GM23338 (cell line): ENCODE measurements at places on chromosomes 11 and 22. TPM values are rescaled to one million over a fixed set of nuclear protein-coding genes. Genes with fewer than 3 reads are reported as not detected.
A peak's percentile ranks its signal among the peaks of the same experiment; 100 is the strongest.

The TIGD3 gene
- total RNA-seq: 3.0 and 3.5 TPM in 2 replicates

The SYCE3 gene
- total RNA-seq: not detected in 2 replicates

The CCDC134 gene
- 21.0 and 24.5 TPM in 2 replicates for total RNA-seq

The TRMU gene
- total RNA-seq: 58.7 and 70.4 TPM in 2 replicates

The CABP4 gene
- 0.28 TPM in 1 of 2 replicates, not detected in the other for total RNA-seq

The PTGDR2 gene
- total RNA-seq: 0.24 and 0.35 TPM in 2 replicates

The FBXO7 gene
- 62.7 and 68.5 TPM in 2 replicates for total RNA-seq

The OR8B3 gene
- total RNA-seq: not detected in 2 replicates

GRCh38 chr11:31711137-31711536 is 100.0 kb downstream of the PAX6 start:
- no peak for DNase-seq

DNA sequence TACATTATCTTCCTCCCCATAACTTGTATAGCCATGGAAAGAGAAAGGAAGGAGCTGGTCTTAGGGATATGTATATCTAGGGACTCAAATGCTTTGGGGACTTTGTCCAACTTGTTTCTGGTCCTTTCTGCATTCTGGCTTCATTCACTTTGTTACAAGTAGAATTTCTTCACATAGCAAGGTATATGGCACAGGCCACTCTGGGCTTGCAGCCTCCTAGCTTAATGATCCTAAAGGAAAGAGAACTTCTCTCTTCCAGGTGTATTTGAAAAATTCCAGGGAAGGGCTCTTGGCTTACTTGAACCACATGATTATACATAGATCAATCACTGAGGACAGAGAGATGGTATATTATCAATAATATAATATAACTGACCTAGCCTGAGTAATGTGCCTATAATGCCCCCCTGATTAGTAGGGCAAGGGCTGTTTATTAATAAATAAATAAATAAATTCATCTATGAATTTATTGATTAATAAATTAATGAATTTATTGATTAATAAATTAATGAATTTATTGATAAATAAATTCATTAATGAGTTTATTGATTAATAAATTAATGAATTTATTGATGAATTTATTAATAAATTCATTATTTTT is 48.2 kb upstream of the CEP295 start:
- no peak for DNase-seq

DNA sequence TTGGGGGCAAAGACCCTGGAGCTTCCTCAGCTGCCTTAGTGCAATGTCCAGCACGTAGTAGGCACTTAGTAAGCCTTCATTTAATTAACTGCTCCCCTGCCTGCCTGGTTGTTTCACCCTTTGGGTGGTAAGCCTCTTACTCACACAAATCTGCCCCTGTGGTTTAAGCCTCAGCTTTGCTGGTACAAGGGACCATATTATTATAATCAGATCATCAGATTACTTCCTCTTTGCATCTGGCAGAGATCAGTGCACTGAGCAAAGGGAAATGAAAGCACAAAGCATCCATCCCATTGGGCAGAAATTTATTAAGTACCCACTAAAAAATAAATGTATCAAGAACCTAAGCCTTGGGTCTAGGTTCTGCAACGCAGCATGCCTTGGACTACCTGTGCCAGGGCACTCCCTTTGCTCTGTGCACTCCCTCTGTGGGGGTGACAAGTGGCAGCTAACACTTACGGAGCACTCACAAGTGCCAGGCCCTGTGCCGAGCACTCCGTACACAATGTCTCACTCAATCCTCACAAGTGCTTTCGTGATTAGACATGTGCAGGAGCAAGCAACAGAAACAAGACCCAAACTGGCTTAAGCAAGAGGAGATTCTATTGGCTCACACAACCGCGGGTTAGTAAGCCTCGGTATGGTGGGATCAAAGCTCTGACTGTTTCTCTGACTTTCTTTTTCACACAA is 34.9 kb upstream of the DAGLA start:
- no peak for DNase-seq

DNA sequence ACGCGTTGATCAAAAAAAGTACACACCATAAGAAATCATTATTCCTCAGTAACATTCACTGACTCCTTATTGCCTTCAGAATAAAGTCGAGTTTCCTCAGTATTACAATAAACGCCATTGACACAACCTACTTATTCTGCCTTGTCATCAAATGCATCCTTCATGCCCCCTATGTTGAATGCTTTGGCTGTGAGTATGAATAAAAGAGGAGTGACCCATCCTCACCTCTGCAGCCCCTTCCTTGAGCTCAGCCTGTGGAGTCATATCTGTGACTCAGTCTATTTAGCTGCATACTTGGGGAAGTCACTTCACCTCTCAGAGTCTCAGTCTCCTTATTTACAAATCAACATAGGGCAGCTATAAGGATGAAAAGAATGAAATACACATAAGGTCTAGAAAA is 65.1 kb downstream of the USP35 start:
- no peak for DNase-seq

DNA sequence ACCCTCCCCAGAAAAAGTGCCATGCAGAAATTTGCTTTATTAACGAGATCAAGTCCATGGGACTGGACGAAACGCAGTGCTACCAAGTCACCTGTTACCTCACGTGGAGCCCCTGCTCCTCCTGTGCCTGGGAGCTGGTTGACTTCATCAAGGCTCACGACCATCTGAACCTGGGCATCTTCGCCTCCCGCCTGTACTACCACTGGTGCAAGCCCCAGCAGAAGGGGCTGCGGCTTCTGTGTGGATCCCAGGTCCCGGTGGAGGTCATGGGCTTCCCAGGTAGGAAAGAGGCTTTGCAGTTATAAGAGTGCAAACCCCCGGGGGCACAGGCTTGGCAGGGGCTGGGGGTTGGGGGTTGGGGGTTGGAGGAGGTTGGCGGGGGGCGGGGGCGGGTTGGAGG is 4.2 kb downstream of the APOBEC3H start:
- DNase-seq: no peak

GRCh38 chr22:46660604-46661201 is 40.5 kb downstream of the GRAMD4 start:
- DNase-seq: peak; percentile 53

- no peak for DNase-seq
Measured at GRCh38 chr11:129691142-129691541, 124.5 kb upstream of the TMEM45B start.

DNA sequence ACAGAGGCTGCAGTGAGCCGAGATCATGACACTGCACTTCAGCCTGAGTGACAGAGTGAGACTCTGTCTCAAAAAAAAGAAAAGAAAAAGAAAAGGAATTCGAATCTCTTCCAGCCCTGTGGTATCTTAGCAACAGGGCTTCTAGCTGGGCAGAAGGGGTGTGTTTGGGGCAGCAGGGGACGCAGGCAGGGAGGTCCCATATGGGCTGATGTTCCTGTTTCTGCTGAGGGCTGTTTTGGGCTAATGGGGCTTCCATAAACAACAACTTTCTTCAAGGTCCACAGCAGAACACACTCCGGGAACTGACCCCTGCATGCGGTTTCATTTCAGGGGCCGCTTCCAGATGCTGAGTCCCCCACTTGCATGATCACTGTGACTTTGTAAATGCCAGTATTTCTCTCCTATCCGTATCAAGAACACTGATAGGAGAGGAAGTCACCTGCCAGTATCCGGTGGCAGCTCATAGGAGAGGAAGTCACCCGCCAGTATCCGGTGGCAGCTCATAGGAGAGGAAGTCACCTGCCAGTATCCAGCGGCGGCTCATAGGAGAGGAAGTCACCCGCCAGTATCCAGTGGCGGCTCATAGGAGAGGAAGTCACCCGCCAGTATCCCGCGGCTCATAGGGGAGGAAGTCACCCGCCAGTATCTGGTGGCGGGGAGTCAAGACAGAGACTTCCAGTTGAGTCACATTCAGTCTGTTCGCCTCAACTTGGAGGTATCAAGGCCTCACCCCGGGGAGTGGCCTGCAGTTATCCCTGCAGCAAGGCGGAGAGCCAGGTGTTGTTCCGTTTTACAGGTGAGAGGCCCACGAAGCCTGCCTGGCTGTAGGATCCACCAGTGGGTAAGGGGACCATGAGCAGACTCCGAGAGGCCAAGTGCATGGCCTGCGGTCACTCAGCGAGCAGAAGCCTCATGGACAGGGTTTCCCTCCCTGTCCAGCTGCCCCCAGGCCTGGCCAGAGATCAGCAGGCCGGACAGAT is 8.3 kb upstream of the FGF19 start:
- DNase-seq: peak; percentile 45

GRCh38 chr22:23622634-23623033 is 9.5 kb downstream of the DRICH1 start:
- no peak for DNase-seq

DNA sequence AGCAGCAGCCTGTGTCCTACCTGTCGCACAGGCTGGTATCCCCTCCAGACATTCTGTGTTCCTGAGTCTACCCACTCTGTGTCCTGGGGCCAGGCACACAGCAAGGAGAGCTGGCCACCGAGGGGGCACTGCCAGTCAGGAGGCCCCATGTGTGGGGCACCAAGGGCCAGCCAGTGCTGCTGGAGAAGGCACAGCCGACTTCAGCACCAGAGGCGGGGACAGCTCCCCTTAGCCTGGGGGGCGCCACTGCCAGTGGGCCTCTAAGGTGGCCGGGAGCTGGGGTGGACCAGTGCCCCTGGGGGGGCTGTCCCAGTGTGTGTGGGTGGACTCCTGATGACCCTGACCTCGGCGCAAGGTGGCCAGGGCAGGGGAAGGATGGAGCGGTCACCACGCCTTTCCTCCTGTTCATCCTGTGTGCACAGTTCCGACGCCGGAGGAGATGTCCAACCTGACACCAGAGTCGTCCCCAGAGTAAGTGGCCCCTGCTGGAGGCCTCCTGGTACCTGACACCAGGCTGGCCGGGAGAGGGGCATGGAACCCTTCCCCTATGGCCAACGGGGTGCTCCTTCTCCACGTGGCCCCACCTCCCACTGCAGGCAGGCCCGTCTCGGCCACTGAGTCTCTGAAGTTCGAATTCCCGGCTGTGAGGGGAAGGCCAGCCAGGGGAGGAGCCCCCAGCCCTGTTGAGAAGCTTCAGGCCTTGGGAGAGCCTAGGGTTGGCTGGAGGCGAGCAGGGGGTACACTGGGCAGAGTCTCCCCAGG is 35.4 kb downstream of the MOB2 start:
- DNase-seq: no peak

DNA sequence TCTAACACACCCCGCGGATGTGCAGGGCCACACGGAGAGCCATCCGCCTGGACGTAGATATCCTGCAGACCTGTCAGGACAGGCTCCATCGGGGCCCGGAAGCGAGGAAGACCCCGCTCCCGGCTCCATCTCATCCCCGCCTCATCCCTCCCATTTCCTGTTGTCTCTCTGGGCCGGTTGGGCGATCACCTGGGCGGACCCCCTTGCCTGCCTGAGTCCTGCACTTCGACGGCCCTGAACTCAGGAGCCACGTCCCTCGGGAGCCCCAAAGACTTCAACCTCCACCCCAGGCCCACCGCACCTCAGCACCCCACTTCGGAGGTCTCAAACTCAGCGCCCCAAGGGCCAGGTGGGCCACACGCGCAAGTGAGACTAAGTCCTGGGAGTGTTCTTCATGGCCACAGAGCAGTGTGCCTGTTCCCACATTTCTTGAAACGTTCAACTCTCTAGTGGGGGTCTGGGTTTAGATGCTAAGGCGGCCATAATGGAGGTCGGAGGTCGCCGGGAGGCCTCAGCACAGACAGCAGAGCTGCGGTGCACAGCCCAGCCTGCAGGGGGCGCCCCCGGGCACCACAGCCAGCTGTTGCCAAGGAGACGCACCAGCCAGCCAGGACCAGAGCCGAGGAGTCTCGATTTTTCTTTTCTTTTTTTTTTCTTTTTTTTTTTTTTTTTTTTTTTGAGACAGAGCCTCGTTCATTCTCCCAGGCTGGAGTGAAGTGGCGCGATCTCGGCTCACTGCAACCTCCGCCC is 26.0 kb upstream of the FADD start:
- DNase-seq: peak; percentile 82

DNA sequence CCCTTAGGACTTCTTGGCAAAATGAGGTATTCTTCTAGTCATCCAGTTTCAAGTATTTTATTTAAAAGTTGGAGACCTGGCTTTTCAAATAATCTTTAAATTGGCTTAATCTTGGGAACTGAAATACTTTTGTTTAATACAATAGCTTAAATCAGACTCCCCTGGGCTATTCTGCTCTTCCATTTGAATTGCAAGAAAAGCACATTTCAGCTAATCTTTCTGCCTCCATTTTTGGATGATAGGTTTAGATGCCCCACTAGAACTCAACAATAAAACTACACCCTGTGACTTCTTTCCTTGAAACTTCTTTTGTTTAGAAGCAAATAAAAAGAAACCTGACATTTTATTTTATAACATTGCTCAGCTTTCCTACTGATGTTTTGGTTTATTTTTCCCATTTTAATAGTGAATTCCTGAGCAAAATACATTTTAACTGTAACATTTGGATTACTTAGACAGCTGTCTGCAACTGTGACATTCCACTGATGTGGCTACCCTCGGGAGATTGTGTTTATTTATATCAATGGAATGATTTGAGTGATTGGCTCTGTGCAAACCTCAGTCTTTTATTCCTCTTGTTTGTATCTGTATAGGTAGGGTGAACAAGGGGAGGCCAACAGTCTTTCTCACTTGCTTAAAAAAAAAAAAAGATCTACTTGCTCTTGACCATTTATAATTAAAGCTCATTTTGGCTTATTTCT is 1045.8 kb upstream of the CNTN5 start:
- DNase-seq: no peak

GRCh38 chr11:67345247-67345919 is 8.0 kb downstream of the POLD4 start:
- no peak for DNase-seq

GRCh38 chr11:111886844-111887243 is 7.5 kb downstream of the CFAP68 start:
- no peak for DNase-seq

- no peak for DNase-seq
Measured at GRCh38 chr22:44924098-44924497, 85.7 kb downstream of the PHF21B start.

DNA sequence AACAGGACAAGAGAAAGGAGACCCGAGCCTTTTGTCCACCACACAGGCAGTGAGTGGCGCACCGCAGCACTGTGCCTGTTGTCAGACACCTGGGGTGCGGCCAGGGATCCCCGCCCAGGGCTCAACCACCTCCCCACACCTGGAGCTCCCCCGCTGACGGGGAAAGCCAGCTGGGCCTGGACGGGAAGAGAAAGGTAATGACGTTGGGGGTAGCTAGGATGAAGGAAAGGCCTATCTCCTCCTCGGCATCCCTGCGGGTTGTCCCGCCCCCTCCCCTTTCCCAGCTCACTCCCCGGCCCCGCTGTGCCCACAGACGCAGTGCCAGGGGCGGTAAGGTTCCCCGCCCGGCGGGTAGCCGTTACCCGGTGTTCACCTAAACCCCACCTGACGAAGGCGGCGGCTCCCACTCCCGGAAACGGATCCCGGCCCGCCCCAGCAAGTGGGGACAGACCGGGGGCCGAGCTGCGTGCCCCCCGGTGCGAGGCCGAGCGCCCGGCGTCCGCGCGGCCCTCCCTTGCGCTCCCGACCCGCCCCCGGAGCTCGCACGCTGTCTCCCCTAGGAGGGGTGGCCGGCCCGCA is 495 bp downstream of the HYOU1 start:
- DNase-seq: peak; percentile 80

DNA sequence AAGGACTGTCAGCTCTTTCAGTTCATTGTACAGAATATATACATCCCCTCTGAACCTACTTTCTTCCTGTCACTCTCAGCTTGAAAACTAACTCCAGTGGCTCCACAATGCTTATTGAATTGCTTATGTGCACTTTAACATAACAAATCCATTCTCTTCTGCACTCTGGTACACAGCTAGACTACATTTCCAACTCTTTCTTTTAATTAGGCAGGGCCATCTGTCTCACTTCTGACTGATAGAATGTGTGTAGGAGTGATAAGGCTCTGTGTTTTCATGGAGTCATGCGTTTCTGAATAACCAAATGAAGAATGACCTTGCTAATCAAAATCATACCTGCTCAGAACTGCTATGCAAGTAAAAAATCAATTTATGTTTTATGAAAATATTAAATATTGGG is 278.5 kb upstream of the CCDC179 start:
- DNase-seq: no peak

- no peak for DNase-seq
Measured at GRCh38 chr11:99327527-99327926, 306.8 kb downstream of the CNTN5 start.
